ENCODE measurements at places on chromosomes 12 and 14.

GRCh38 chr12:116928504-116928903 is 17.8 kb downstream of the FBXW8 start:
- DNase-seq: no peak

DNA sequence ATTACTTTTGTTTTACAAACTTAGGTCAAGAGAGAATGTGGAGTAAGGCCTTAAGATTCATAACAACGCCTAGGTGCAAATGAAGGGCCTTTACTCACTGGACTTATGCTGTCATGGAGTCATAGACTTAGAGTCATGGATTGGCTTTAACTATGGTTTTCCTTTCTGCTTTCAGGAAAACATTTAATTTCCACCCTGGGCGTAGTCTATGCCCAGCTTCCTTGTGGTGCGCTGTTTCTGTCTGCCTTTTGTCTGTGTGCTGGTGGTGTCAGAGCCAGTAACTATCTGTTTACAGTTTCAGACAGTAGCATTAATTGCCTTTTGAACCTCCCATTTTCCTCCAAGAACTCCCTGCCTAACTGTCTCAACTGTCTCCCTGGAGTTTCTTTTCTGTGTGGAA is 31.8 kb upstream of the COX6A1 start:
- DNase-seq: no peak

DNA sequence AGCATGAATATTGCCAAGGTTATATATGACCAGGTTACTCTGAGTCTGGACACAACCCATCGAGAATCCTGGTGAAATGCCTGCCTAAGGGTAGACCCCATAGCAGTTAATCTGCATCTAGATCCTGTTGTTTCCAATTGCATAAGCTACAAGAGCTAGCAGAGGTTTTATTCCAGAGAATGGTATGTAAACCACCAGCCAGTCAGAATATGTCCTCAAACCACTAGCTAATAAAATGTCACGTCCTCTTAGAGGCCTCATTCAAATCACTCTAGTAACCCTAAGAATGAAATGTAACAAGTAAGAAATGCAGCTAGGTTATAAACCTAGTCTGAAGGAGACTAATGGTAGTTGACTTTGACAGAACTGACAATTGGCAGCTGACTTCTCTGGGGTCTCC is 9.0 kb upstream of the YLPM1 start:
- no peak for DNase-seq

- peak; percentile 57 for DNase-seq
Measured at GRCh38 chr14:68756000-68756481, 36.8 kb downstream of the ZFP36L1 start.

DNA sequence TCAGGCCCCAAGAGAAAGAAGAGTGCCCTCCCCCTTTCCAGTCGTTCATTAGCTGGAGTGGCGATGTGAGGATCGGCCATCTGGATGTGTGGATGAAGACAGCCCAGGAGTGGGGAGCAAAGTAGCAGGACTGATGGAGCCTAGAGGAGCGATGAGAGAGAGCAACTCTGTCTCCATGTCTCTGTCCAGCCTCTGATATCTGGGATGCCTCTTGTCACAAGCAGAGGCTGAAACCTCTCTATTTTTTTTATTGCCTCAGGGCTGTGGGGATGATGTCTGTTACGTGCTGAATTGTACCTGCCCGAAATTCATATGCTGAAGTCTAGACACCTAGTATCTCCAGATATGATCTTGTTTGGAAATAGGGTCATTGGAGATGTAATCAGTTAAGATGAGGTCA is 2.7 kb downstream of the SERPINA11 start:
- DNase-seq: no peak

DNA sequence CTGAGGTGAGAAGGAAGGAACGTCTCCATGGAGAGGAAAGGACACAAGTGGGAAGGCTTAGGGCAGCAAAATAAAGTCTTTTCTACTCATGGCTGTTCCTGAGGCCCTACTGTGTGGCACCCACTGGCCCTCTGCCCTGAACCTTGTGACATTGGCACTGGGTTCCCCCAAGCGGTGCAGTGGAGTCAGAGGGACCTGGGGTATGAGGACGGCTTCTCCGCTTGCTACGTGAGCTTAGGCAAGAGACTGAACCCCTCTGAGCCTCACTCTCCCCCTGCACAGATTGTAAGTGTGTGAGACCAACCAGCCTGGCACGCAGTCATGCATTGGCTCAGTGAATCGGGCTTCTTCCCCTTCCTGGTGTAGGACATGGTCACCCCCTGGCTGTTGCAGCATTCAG is 19.7 kb downstream of the SLC6A12 start:
- DNase-seq: no peak

DNA sequence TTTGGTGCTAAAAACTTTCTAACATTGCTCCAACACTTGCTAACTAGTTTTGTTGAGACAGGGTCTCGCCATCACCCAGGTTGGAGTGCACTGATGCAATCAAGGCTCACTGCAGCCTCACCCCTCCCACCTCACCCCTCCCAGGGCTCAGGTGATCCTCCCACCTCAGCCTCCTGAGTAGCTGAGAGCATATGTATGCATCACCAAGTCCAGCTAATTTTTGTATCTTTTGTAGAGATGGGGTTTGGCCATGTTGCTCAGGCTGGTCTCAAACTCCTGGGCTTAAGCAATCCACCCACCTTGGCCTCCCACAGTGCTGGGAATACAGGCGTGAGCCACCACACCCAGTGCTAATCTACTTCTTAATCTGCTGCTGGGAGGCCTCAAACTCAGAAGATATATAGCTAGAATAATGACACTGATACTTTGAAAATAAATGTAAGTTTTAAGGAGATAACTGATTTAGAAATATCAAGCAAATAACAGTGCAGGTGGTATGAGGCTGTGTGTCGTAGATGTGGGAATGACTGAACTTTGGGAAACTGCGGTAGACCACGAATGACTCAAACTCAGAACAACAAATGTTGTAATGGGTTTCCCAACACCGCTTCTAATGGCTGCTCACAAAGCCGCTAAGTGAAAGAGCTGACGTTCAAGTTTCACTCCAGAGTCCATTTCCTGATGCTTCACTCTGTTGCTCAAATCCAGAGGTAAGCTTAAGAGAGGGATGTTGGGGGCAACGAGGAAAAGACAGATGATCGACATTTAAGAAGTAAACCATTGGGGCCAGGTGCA is 10.0 kb downstream of the TMCC3 start:
- no peak for DNase-seq

- no peak for DNase-seq
Measured at GRCh38 chr12:123645878-123646277, 12.2 kb downstream of the GTF2H3 start.

GRCh38 chr14:68611599-68611998 is 181.3 kb downstream of the ZFP36L1 start:
- no peak for DNase-seq

DNA sequence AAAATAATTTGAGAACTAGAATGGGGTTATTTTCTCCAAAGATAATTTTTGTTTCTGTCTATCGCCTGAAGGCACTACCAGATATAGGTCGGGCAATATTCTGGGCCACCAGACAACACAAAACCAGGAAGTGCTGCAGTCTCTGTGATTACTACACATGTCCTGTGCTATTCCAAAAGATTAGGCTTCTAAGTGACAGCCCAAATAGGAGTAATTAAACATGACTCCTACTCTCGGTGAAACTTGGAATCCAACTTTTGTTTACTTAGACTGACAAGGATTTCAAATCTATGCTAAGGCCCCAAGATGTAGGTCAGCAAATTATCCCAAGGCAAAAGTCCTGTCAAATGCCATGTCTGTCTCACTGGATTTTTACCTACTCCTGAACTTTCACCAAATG is 157.6 kb upstream of the LRFN5 start:
- DNase-seq: no peak

DNA sequence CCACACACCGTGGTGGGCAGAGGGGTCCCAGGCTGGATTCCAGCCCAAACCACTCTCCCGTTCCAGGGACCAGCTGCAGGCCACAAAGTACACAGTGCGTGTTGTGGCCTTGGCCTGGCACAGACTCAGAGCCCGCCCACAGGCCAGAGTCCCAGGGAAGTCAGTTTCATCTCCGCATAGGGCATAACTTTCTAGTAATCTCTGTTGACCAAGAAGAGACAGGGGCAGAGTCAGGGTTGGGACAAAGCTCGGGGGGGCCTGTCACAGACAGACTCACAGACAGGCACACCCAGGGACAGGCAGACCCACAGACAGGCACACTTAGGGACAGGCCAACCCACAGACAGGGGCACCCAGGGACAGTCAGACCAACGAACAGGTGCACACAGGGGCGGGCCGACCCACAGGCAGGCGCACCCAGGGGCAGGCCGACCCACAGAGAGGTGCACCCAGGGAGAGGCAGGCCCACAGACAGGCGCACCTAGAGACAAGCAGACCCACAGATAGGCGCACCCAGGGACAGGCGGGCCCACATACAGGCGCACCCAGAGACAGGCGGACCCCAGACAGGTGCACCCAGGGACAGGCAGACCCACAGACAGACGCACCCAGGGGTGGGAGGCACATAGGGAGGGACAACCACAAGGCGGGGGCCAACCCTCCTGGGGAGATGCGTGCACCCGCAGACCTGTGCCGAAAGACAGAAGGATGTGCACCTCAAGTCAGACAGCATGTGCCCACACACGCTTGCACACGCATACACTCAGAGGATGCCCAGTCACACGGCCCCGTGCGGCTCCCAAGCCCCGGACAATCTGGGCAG is 323.3 kb upstream of the RTL1 start:
- DNase-seq: no peak

- DNase-seq: no peak
Measured at GRCh38 chr14:91230397-91231035, 14.0 kb downstream of the GPR68 start.

DNA sequence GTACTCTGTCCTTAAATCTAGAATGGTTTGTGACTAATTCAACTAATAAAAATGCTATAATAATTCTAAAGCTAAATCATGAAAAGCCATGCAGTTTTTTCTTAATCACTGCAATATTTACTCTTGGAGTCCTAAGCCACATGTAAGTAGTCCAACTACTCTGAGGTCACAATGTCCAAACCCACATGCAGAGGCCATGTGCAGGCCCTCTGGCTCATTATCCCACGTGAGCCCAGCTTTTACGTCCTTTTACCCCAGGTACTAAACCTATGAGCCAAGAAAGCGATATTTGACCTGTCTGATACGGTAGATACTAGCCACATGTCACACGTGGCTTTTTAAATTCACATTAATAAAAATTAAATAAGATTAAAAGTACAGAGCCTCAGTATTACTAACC is 12.5 kb downstream of the TAS2R13 start:
- DNase-seq: no peak

DNA sequence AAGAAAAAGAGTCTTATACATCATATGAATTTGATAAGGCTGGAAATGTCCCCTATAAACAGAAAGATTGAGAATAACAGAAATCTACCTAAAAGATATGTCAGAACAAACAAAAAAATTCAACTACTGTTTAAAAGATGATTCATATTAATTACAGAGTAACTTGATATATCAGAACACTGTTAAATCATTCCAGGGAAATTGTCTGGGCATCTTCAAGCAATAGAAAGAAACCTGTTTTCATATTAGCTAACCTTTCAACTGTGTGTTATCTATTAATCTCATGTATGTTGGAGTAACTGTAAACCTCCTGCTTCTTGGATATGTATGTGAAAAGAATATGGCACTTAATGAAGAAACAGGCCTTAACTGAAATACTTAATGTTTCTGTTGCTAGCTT is 96.7 kb downstream of the NUBPL start:
- no peak for DNase-seq

DNA sequence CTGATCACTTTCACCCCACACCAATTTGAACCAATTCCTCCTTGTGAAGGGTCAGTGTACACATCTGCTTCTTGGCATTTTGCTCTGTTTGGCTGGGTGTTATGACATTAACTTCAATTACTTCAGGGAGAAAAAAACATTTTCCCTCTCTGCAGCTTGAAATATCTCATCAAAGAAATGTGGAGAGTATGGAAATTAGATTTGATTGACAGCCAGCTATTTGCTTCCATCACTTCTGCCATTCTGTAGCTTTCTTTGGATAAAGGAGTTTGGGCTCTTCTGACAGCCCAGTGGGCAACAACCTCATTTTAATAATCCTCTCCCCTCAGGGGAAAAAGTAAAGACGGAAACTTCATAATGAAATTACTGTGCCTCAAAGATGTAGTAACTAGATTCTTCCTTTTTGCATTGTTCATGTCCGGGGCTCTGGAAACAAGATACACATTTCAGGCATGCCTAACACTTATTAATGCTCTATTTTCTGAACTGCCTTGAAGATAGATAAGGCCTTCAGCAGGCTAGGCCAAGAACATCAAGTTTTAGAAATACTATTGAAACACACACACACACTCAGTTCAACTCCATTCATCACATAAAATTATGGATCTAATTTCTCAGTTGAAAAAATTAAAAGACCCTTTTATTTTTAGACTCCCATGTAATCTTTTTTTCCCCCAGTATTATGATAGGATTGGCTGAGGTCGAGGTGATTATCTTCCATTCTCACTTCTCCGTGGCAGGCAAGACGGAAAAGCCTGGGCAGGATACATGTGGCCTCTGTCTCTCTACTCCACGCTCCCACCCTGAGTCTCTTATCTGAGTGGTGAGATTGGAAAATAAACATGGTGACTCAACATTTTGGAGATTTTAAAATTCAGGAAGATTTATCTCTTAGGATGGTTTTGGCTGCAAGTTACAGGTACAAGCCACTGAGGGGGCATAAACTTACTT is 10.3 kb upstream of the GPHB5 start:
- no peak for DNase-seq

DNA sequence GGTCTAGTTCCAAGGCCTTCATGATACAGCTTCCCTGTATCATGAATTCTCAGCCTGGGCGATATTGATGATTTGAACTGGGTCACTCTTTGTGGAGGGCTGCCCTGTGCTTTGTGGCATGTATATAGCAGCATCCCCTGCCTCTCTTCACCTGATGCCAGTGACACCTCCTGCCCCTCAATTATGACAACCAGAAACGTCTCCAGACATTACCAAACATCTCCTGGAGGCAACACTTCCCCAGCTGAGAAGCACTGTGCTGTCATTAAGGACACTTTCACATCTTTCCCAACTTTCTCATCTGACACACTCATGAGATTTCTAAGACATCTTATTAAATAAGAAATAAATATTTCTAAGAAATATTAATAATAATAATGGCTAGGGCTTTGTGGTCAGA is 315.3 kb downstream of the BCL11B start:
- DNase-seq: no peak

DNA sequence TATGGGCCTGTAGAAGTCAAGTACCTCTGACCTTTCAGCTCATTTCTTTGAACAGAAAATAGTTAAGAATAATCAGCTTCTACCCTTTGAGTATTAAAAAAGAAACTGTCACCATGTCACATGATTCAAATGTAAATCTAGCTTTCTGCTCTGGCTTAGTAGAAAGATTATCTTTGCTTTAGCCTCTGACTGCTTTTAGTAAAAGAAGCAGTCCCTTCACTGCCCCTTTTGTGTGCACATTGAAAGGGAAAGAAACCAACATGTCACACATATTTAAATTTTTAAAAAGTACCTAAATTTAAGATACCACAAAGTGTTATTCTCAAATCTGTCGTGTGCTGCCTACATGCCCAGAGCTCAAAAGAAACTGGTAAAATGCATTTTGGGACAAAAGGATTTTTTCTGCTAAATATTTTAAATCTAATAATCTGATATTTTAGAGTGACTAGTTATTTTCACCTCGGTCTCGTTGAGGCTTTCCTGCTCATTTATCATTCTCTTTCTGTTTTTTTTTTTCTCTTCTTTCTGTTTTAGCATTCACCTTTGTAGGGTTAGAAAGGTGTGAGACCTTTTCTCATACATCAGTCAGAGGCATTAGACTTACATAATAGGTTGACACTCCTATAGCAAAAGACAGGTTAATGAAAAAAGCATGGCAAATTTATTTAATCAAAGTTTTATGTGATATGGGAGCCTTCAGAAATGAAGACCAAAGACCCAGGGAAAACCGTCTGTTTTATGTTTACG is 41.3 kb downstream of the SLC16A7 start:
- DNase-seq: no peak
